ENCODE measurements at places on chromosomes 2 and 18. TPM values are rescaled to one million over a fixed set of nuclear protein-coding genes. Genes with fewer than 3 reads are reported as not detected.

The AGXT gene
- not detected for total RNA-seq

The CNDP1 gene
- not detected for total RNA-seq

The TCF23 gene
- not detected for total RNA-seq

The NDC80 gene
- total RNA-seq = 2.7 TPM

The PLCD4 gene
- 2.7 TPM for total RNA-seq

The NMUR1 gene
- total RNA-seq = 1.1 TPM

The UGT1A4 gene
- not detected for total RNA-seq

The PHLPP1 gene
- total RNA-seq = 16.8 TPM

The CTAGE1 gene
- not detected for total RNA-seq

The LRATD1 gene
- 123 TPM for total RNA-seq

The CCBE1 gene
- 2.0 TPM for total RNA-seq

The PDE11A gene
- total RNA-seq = 26.6 TPM

The ABCG8 gene
- 0.57 TPM for total RNA-seq

The SERPINB12 gene
- not detected for total RNA-seq

The RUFY4 gene
- total RNA-seq = 0.11 TPM

The PSTPIP2 gene
- total RNA-seq = 7.0 TPM

The TANK gene
- 51.0 TPM for total RNA-seq

The CHN1 gene
- total RNA-seq = 7.8 TPM

The RASGRP3 gene
- total RNA-seq = 21.0 TPM

The CENPA gene
- total RNA-seq = 0.23 TPM

The ABCG5 gene
- total RNA-seq = not detected

Data from prostate gland (tissue), 2 donors.